ENCODE measurements at places on chromosomes 2 and 18. TPM values are rescaled to one million over a fixed set of nuclear protein-coding genes. Genes with fewer than 3 reads are reported as not detected.

Gene CPLX4
- total RNA-seq = not detected

Gene SYT4
- total RNA-seq = not detected

Gene CFLAR
- 415 TPM for total RNA-seq

Gene FBLN7
- 0.25 TPM for total RNA-seq

Gene ABCG8
- not detected for total RNA-seq

Gene CLASP1
- total RNA-seq = 142 TPM

Gene MFSD2B
- total RNA-seq = not detected

GRCh38 chr18:39596221-39596620 lies 2030.6 kb upstream of the CELF4 start:
- DNase-seq = no peak

DNA sequence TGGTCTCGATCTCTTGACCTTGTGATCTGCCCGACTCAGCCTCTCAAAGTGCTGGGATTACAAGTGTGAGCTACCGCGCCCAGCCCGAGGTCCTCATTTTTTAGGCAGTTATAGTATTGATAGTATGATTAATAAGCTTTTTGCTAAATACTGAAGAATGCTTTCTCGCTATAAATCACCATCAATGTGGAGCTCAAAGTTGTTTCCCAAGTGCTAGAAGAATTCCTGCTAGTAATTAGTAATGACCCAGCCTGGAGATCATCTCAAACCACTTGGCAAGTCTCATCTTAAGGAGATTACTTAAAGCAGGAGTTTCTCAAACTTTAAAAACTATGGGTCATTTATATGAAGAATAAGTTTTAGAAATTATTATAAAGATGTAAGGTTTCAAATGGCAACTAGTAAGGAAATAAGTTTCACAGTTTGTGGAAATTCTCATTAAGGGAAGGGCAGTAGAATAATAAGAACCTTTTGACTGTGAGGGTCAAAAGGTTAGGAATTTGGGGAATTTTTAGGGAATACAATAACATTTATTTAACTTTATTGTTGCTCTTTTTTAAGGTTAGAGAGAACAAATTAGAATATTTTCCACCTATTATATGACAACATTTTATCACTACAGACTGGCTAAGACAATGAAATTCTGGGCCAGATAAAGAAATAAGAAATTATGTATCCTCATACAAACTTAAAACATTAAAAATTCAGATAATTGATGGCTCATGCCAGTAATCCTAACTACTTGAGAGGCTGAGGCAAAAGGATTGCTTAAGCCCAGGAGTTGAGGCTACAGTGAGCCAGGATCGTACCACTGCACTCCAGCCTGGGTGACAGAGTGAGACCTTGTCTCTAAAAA lies 148.6 kb upstream of the MAP3K20 start:
- DNase-seq = no peak

DNA sequence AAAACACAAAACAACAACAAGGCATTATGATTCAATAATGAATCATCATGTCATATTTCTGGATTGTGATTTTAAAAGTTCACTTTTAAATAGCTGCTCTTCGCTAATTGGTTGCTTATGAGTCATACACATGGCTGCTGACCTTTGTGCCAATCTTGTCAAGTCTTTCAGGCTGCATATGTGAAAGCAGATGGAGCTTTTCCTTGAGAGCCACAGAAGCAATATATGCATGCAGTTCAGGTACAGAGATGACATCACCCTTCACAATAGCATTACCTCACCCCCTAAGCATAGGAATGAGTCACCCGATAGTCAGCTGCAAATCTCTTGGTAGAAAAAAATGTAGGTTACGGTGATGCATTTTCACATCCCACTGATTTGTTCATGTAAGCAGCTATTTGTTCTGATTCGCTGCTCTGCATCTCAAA lies 27.2 kb downstream of the EIF2AK3 start:
- no peak for DNase-seq

DNA sequence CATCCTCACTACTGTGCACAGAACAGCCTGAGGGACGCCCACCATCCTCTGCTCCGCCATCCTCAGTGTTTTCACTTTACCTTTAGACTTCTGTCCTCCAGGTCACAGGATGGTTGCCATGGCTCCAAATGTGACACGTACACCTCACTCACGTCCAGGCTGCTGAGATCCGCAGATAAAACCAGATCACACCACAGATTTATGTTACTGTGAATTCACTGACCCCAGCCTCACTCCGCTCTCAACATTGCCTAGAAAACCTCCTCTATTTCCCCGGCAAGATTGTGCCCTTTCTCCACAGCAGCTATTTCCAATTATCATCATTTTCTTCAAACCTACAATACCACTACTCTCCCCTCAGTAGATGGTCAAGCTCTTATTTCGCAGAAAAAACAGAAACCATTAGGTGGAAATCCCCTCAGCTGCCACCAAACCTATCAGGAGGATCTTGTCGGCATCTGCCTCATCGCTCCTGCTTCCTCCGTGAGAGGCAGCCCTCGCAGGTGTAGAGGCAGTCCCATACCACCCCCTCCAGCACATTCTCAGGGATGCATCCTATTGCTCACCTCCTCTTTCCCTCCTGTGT lies 49.8 kb upstream of the SLC1A4 start:
- DNase-seq = no peak

DNA sequence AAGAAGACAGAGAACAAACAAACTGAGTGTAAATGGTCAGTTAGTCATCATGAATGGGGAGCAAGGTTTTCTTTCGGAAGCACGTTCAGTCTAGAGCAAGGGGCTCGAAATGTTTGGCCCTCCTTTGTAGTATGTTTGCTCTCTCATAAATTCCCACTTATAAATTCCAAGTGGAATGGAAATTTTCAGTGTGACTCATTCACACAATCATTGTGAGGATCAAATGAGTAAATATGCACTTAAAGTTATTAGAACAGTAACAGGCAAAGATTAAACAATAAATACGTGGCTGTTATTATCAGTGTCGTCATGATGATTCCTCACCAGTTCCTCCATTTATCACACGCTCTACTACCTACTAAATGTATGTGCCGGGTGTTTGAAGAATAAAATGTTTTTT lies 10.5 kb downstream of the CNGA3 start:
- DNase-seq = no peak
